B cell (primary cell): ENCODE measurements at places on chromosomes 6 and 20.

GRCh38 chr6:45599053-45599452 is 221.3 kb upstream of the SUPT3H start:
- no peak for DNase-seq
- no peak overlapping the region for H3K27ac ChIP-seq
- H3K4me1 ChIP-seq = no peaks in the 10 kb centered on the region
- H3K27me3 ChIP-seq = no peaks in the 10 kb centered on the region
- no peaks in the 10 kb centered on the region for H3K36me3 ChIP-seq

GRCh38 chr20:50144362-50144761 is 9.2 kb downstream of the PEDS1 start:
- DNase-seq = no peak
- H3K4me3 ChIP-seq = no peak overlapping the region
- no peaks in the 10 kb centered on the region for H3K27me3 ChIP-seq
- no peak overlapping the region for H3K27ac ChIP-seq
- peaks cover 2% of the 10 kb centered on the region for H3K36me3 ChIP-seq
- peaks cover 22% of the 10 kb centered on the region for H3K4me1 ChIP-seq

GRCh38 chr6:80501636-80502035 is 395.2 kb downstream of the BCKDHB start:
- H3K4me1 ChIP-seq = no peaks in the 10 kb centered on the region
- no peaks in the 10 kb centered on the region for H3K27me3 ChIP-seq
- no peaks in the 10 kb centered on the region for H3K36me3 ChIP-seq
- H3K4me3 ChIP-seq = no peak overlapping the region

DNA sequence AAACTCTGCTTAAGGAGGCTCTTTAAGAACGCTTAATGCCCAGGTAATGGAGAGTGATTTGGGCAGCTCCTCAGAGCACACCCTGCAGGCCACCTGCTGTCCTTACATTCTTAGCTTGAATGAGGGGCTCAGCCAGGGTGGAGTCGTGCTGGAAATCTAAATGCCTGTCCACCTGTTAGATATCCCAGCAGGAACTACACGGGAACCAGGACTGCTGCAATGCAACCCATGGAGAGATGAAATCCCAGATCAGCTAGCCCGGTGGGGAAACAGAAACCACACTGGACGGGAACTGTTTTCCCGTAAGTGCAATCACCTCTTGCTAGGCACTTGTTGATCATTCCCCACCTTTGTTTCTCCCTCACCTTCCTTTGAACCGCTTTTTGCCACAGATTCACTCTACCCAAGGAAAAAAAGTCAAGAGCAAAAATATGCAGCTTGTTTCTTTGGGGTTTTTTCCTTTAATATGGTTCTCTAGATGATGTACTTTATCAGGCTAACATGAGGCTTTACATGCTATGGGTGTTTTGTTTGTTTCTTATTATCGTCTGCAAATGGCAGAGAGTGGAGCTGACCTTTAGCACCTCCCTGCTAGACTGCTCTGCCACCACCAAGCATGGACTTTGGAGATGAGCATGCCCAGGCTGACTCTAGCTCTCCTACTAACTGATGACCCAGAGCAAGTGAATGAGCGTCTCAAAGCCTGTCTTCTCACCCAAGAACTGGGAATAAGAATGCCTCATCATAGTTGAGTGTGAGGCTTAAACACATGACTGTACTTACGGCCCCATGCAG is 125.9 kb upstream of the TNFAIP3 start:
- H3K36me3 ChIP-seq = no peaks in the 10 kb centered on the region
- no peak overlapping the region for H3K4me3 ChIP-seq
- H3K27me3 ChIP-seq = no peaks in the 10 kb centered on the region
- peaks cover 17% of the 10 kb centered on the region for H3K4me1 ChIP-seq
- DNase-seq = no peak
- no peak overlapping the region for H3K27ac ChIP-seq

GRCh38 chr6:128319946-128320345 is 200.5 kb downstream of the PTPRK start:
- no peak overlapping the region for H3K4me3 ChIP-seq
- no peaks in the 10 kb centered on the region for H3K4me1 ChIP-seq
- H3K27me3 ChIP-seq = no peaks in the 10 kb centered on the region
- no peak for DNase-seq

DNA sequence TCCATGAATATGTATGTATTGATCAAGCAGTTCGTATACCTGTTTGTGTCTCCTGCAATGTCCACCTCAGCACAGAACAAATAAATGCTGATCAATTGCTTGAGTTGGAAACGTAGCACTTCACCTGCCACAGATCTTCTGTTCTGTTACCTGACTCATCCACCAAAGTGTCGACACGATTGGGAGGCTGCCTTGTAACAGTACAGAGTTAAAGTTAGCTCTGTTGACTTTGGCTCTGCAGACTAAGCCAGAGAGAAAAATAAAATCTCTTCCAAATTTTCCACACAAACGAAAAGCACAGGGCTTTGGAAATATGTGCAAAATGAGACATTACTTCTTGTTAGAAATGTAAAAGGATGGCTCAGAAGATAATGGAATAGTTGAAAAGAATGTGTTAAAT is 245.4 kb downstream of the NRN1 start:
- no peaks in the 10 kb centered on the region for H3K27me3 ChIP-seq
- peaks cover 21% of the 10 kb centered on the region for H3K4me1 ChIP-seq
- no peak overlapping the region for H3K4me3 ChIP-seq
- no peak overlapping the region for H3K27ac ChIP-seq
- DNase-seq = no peak
- H3K36me3 ChIP-seq = no peaks in the 10 kb centered on the region

DNA sequence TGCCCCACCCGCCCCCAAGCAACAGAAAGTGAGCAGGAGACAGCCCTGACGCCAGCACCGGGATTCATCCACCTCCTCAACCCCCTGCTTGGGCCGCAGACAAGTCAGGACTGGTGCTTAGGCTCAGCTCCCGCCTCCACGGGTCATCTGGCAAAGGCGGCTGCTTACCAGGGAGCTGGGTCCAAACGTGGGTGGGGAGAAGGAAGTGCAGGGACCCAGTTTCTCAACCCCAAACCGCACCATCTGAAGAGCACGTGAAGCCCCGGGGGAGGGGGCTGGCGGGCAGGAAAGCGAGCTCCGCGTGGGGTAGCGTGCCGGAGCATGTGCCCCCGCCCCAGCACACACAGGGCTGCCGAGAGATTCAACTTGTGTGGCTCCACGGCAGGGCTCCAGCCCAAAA is 87.2 kb downstream of the BMP7 start:
- H3K4me3 ChIP-seq = no peak overlapping the region
- H3K27ac ChIP-seq = no peak overlapping the region
- no peak for DNase-seq
- H3K27me3 ChIP-seq = no peaks in the 10 kb centered on the region
- H3K36me3 ChIP-seq = no peaks in the 10 kb centered on the region
